Prostate gland (tissue), 2 donors: ENCODE measurements at places on chromosomes 16 and 17.

DNA sequence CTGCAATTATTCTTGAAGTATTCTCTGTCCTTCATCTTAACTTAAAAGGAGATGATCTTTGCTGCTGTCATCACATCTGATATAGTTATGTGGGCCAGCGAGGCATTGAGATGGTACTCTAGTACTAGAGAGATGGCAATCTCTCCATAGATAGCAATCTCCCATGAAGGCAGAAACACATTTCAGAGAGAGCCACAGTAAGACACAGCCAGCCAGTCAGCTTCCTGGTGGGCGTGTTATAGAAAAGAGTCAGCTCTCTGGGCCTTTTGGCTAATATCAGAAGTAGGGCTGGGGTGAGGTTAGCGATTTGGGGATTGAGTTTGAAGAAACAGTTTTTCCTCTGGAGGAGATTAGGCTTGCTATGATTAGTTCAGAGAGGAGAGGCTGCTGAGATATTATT, 22.6 kb upstream of the EFCAB13 start:
- no peak for DNase-seq

- no peak for DNase-seq
Observed at GRCh38 chr17:69018687-69019086, 42.0 kb downstream of the ABCA9 start.

DNA sequence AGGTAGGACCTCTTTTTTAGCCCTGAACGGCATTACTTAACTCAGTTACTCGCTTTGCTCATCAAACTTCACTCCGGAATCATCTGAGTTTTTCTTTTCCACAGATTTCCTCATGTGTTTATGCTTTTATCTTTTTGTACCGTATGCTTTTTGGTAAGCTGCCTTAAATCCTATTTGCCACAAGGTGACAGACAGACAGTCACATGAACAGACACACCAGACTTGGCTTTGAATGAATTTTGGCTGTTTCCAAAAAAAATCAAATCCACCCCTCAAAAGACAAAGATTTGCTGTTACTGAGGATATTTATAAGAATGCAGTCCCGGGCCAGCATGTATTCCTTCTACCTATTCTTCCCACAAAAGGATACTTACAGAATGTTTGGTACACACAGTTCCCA, 10.9 kb downstream of the GAS7 start:
- no peak for DNase-seq

DNA sequence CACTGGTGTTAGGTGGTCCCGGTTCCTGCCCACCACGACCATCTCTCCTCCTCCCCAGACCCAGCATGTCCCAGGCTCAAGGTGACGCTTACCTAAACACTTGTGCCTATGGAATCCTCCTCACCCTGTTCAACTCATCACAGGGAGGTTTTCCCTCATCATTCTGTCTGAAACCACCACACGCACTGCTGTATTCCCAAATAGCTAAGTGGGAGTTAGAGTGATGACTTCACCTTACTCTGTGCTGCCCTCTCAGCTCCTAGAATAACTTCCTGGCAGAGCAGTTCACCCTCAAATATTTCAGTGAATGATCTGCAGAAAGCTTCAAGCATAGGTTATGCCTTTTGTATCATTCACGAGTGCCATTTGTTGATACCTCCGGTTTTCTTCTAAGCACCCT, 216.5 kb downstream of the CPPED1 start:
- no peak for DNase-seq

DNA sequence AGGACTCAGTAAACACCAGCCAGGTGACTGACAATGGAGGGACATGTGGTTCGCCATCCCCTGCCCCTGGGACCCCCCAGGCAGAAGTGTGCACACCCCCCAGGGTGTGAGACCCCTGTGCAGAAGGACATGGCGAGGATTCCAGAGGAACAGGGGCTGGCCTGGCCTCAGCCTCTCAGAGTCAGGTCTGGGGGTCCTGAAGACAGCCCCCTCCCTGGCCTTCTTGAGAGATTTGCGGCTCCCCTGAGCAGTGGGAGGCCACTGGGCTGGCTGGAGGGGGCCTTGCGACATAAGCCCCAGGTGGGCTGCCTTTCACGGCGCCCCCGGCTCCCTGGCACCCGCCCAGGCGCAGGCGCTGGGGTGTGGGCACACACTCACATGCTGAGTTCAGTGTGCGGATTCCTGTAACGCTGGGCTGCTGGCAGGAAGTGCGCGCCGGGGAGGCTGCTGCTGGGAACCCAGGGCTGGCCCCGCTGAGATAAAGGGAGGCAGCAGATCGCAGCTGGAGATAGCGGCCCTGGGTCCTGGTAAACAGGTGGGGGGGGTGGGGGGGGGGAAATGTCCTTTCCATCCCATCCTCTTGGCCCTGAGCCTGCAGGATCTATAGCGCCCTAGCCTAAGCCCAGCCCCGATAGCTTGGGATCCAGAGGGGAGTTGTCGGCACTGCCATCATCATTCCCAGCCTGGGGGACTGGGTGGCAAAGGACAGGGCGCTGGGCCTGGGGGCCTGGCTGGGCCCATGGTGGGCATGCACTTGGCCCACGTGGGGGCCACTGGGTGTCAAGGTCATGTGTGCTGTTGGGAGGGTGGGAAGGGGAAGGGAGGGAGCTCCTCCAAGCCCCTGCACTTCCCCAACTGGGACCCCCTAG, 27.1 kb downstream of the TMEM235 start:
- DNase-seq: no peak

DNA sequence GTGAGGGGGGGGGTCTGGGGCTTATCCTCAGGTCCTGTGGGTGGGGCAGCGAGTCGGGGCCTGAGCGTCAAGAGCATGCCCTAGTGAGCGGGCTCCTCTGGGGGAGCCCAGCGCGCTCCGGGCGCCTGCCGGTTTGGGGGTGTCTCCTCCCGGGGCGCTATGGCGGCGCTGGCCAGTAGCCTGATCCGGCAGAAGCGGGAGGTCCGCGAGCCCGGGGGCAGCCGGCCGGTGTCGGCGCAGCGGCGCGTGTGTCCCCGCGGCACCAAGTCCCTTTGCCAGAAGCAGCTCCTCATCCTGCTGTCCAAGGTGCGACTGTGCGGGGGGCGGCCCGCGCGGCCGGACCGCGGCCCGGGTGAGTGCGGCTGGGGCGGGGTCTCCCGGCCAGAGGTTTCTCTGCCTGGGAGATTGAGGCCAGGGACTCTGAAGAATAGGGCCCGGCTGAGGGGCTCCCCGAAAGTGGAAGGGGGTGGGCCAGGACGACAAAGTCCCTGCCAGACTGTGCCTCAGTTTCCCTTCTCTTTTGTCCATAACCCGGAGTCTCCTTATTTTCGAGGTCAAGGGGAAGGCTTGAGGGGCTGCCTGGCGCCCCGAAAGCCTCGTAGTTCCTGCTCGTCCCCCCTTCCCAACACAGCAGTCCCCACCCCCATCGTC, at the start of gene FGF11:
TSS of gene FGF11 (plus strand) at position 51 of the 651 bp plus-strand sequence. CDS start at position 160, 109 bp downstream.
- DNase-seq: no peak

- no peak for DNase-seq
Observed at GRCh38 chr17:74526681-74527080, 4.6 kb downstream of the CD300LB start.

DNA sequence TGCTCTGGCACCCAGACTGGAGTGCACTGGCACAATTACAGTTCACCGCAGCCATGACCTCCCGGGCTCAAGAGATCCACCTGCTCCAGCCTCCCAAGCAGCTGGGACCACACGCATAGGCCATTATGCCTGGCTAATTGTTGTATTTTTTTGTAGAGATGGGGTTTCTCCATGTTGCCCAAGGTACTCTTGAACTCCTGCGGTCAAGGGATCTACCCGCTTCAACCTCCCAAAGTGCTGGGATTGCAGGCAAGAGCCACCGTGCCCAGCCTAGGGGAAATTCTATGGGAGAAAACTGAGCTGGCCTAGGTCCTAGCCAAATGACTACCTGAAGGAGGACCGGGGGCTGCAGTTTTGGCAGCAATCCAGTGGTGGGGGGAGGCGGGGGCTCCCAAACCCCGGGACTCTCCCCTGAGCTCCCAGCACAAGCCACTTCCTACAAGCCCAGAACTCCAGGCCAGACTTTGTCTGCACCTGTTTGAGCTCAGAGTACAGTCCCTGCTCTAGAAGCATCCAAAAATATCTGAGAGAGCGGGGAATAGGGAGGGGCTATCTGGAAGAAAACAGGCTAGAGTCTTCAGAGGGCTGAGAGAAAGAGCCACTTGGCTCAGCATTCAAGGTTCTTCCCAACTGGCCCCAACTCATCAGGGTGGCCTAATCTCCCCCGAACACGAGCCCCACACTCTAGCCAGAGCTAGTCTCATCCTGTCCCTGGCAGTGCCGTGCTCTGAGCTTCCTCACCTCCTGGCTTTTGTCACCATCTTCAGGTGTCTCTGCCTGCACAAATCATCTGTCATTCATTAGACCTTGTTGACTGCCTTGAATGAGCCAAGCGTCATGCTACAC, 9.1 kb downstream of the SRL start:
- no peak for DNase-seq

DNA sequence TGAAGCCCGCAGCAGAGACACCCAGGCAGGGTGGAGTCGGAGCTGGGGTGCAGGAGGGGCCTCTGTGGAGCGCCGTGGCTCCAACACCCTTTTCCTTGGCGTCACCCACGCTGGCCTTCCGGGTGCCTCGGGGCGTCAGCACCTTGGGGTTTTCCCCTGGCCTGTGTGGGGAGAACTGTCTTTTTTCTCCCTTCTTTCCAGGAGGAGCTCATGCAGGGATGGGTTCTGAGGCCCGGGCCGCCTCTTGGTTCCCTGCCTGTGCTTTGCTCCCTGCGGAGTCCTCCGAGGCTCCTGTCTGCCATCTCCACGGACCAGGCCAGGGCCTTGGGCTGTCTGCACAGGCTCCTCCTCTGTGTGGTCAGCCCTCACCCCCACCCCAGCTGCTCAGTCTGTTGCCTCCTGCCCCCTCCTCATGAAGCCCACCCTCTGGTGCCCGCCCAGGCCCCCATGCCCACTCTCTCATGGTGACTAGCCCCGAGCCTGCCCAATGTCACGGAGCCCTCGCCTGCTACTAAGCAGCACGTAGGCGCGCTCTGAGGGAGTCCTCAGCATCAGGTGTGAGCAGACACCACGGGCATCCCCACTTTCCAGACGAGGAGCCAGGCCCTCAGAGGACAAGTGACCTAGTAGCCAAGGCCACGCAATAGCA, 5.0 kb downstream of the KATNB1 start:
- no peak for DNase-seq

DNA sequence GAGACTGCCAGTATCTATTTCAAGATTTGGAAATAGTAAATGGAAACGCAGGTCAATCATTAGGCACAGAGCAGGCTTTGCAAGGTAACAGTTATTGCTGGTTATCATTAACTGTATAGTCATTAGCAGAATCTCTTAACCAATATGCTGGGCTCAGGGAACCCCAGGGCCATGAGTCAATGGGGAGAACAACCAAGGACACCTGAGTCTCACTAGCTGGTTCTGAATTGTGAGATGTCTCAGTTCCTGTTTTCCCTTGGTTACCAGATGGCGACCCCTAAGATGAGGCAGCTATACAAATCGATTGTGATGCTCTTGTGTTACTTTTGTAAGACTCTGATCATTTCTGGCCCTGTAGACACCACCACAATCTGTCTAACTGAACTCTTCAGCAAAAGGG, 385.3 kb downstream of the HAPSTR1 start:
- DNase-seq: no peak

- DNase-seq: no peak
Observed at GRCh38 chr16:1534021-1535020, 855 bp downstream of the TMEM204 start.

GRCh38 chr16:3780570-3780969, 63.2 kb upstream of the TRAP1 start:
- no peak for DNase-seq

DNA sequence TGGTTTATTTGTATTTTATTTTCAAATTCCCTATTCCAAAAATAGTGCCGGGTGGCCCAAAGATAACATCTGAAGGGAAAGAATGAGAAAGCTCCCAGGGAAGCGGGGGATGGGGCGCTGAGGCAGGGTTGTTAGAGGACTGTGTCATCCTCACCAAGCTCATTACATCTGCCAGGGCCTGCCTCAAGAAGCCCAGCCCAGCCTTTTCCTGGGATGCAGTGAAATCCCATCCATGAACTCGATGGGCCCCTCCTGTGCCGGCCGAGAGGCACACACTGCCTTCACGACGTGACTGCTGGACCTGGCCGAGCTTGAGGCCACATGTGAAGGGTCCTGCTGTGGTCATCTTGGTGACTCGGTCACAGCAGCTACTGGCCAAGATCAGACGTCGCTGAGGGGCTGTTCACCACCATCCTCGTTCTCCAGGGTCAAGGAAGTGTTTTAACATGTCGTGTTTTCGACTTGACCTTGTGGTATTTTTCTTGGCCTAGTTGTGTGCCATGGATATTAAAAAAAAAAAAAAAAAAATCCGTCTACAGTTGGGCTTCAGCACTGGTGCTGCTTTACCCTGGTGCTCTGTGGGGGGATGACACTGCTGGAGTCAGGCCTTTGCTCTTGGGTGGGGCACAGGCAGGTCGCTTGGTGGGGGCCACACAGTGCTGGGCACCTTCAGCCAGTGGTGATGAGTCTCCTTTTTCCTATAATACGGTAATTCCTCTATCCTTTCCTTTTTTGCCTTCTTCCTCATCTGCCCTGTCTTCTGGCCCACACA, 4.9 kb downstream of the TIMM22 start:
- no peak for DNase-seq

DNA sequence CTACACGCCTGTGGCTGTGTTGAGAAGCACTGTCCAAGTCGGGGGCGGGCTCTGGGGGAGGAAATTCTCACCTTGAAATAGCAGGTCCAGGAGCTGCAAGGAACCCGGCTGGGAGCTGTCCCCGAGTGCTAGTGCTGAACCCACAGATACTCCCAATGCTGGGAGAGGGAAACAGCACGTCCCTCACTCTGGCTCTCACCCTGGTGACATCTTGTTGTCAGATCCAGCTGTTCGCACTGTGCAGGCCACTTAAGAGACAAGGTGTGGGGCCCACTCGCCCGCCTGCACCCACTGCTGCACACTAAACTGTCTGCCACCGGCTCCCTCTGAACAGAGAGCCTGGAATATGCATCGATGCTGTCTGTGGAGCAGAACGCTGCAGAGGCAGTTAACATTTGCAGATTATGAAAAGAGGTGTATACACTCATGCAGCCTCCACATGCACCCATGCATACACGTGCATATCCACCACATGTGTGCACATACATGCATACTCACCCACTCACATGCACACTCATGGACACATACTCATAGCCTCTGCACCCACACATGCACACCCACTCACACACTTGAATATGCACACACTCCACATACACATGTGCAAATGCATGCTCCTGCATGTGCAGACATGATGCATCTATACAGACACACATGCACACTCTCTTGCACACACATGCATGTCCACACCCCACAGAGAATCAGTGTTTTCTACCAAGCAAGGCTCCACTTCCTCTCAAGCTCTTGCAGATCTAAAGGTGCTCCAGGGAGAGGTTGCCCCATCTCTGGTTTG, 42.0 kb downstream of the MGAT5B start:
- peak; percentile 17 for DNase-seq

DNA sequence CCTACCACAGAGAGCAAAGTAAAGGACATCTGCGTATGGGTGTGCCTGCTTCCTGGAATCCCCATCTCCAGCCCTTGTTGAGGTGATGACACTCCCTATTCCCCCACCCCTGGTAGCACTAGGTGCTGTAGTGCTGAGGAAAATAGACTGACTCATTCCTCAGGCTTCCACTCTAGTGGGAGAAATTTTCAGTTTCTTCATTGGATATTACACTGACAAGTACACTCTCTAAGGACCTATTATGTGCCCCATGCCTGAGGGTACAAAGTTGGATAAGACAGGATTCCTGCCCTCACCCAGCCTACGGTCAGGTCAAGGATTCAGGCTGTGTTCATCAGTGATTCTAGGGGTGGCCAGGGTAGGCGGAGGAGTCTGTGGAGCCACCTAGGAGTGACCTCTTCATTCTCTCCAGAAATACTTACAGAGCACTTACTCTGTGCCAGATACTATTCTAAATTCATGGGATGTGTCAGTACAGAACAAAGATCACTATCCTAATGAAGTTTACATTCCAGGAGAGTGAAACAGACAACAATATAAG, 4.5 kb upstream of the ZC3H7A start:
- DNase-seq: no peak
